ENCODE measurements at places on chromosomes 7 and 10.

- no peak overlapping the region for H3K4me3 ChIP-seq
- peaks cover 12% of the 10 kb centered on the region for H3K4me1 ChIP-seq
- H3K36me3 ChIP-seq = no peaks in the 10 kb centered on the region
- DNase-seq = no peak
- H3K27ac ChIP-seq = no peak overlapping the region
Measured at GRCh38 chr10:14691359-14691758, 83.3 kb downstream of the FAM107B start.

GRCh38 chr7:50531401-50531911, 33.7 kb downstream of the DDC start:
- DNase-seq = no peak
- no peak overlapping the region for H3K27ac ChIP-seq
- H3K27me3 ChIP-seq = no peaks in the 10 kb centered on the region
- H3K4me1 ChIP-seq = peaks cover 5% of the 10 kb centered on the region
- no peaks in the 10 kb centered on the region for H3K36me3 ChIP-seq
- no peak overlapping the region for H3K4me3 ChIP-seq

- H3K36me3 ChIP-seq = peaks cover 100% of the 10 kb centered on the region
- H3K27me3 ChIP-seq = no peaks in the 10 kb centered on the region
- no peak overlapping the region for H3K4me3 ChIP-seq
Measured at GRCh38 chr7:152180587-152180986, 155.1 kb downstream of the GALNT11 start.

GRCh38 chr10:37643187-37643586, 214.2 kb downstream of the ZNF248 start:
- H3K4me3 ChIP-seq = no peak overlapping the region
- DNase-seq = no peak
- no peaks in the 10 kb centered on the region for H3K4me1 ChIP-seq

DNA sequence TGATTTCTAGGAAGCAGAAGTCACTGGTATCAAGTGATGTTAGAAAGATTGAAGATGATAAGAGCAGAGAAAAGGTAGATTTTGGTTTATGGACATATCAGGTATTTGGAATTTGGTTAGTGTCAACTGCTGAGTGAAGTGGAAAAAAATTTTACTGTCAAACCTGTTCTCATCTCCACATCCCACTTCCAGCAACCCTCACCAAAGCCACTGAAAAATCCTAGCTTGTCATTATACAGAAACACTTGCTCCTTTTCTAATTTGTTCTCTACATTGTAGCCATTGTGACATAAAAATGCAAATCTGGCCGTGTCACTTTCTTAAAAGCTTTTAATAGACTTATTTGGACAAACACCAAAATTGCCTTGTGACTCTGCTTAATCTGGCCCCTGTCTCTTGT, 54.0 kb downstream of the TRIM24 start:
- no peaks in the 10 kb centered on the region for H3K27me3 ChIP-seq
- no peak for DNase-seq
- no peak overlapping the region for H3K4me3 ChIP-seq
- H3K27ac ChIP-seq = no peak overlapping the region

GRCh38 chr7:44921607-44922350, 36.4 kb upstream of the PURB start:
- H3K4me3 ChIP-seq = no peak overlapping the region
- H3K27ac ChIP-seq = no peak overlapping the region
- H3K36me3 ChIP-seq = no peaks in the 10 kb centered on the region
- DNase-seq = peak; percentile 81
- H3K27me3 ChIP-seq = no peaks in the 10 kb centered on the region

DNA sequence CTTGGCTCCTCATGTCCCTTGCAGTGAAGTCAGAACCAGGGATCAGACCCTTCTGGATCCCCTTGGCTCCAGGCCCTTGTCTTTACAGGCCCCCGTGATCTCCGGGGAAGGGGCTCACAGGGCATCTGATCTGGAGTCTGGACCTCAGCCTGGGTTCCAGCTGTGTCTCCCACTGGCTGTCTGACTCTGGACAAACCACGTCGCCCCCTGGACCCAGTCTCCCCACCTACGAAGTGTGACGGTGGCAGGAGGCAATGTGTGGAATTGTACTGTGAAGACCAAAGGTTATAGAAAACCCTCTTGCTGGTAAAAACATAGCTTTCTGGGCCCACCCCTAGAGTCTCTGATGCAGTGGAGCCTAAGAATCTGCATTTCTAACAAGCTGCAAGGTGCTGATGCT, 15.5 kb upstream of the C10orf71 start:
- DNase-seq = no peak
- H3K4me1 ChIP-seq = peaks cover 76% of the 10 kb centered on the region
- no peak overlapping the region for H3K4me3 ChIP-seq
- H3K27ac ChIP-seq = peak overlapping the region; percentile 92

GRCh38 chr7:150830937-150831336, 21.4 kb upstream of the AOC1 start:
- no peaks in the 10 kb centered on the region for H3K4me1 ChIP-seq
- H3K36me3 ChIP-seq = no peaks in the 10 kb centered on the region
- no peaks in the 10 kb centered on the region for H3K27me3 ChIP-seq
- no peak for DNase-seq
- no peak overlapping the region for H3K27ac ChIP-seq

GRCh38 chr10:132904181-132904813, 38.1 kb downstream of the CFAP46 start:
- H3K27ac ChIP-seq = no peak overlapping the region
- peak; percentile 4 for DNase-seq
- no peaks in the 10 kb centered on the region for H3K27me3 ChIP-seq
- H3K4me3 ChIP-seq = no peak overlapping the region
- H3K36me3 ChIP-seq = no peaks in the 10 kb centered on the region
- no peaks in the 10 kb centered on the region for H3K4me1 ChIP-seq

- peaks cover 9% of the 10 kb centered on the region for H3K4me1 ChIP-seq
- DNase-seq = no peak
- no peaks in the 10 kb centered on the region for H3K36me3 ChIP-seq
- no peak overlapping the region for H3K4me3 ChIP-seq
Measured at GRCh38 chr10:95573527-95573926, 12.4 kb upstream of the SORBS1 start.

DNA sequence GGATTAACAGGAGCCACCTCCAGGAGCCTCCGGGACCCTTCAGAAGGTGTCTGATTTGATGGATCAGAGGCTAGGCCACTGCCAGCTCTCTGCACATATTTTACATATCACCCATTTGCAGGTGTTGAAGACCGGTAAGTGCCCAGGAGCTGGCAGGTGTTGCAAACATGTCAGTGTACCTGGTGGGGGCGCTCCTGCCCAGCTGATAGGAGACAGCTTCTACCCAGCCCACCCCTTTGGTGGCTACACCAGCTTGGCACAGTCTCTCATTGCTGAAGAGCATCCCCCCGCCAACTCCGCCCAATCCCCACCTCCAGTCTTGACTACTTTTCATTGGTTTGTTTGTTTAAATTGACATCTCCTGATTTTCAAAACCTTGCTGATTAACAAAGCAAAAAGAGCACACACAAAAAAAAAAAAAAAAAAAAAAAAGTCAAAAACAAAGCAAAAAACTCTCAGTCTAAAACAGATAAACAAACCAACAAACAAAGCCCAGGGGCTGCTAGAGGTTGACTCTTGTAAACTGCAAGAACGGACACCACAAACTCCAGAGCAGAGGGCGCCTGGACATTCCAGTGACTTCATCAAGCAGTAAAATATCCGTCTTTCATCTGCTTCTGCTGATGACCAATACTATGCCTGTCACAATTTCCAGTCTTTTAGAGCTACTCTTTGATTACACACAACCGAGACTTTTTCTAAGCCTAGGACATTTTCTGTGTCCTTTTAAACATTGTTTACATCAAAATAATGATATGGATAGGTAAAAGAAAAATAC, 275.3 kb downstream of the NRG3 start:
- H3K4me1 ChIP-seq = peaks cover 11% of the 10 kb centered on the region
- no peaks in the 10 kb centered on the region for H3K36me3 ChIP-seq
- H3K27me3 ChIP-seq = no peaks in the 10 kb centered on the region
- no peak overlapping the region for H3K27ac ChIP-seq
- DNase-seq = no peak

GRCh38 chr10:6260843-6261242, 58.1 kb downstream of the PFKFB3 start:
- DNase-seq = no peak
- H3K4me3 ChIP-seq = no peak overlapping the region
- H3K27me3 ChIP-seq = no peaks in the 10 kb centered on the region
- H3K36me3 ChIP-seq = no peaks in the 10 kb centered on the region
- H3K4me1 ChIP-seq = no peaks in the 10 kb centered on the region
- H3K27ac ChIP-seq = no peak overlapping the region

- no peak overlapping the region for H3K4me3 ChIP-seq
- peaks cover 44% of the 10 kb centered on the region for H3K4me1 ChIP-seq
- peaks cover 12% of the 10 kb centered on the region for H3K36me3 ChIP-seq
Measured at GRCh38 chr10:124713679-124714255, 30.4 kb downstream of the FAM53B start.

GRCh38 chr7:1013581-1013980, 30.6 kb downstream of the CYP2W1 start:
- H3K36me3 ChIP-seq = peaks cover 2% of the 10 kb centered on the region
- no peak for DNase-seq
- no peak overlapping the region for H3K4me3 ChIP-seq
- no peaks in the 10 kb centered on the region for H3K27me3 ChIP-seq
- no peak overlapping the region for H3K27ac ChIP-seq
- no peaks in the 10 kb centered on the region for H3K4me1 ChIP-seq

- H3K27me3 ChIP-seq = no peaks in the 10 kb centered on the region
- peaks cover 7% of the 10 kb centered on the region for H3K4me1 ChIP-seq
- no peak overlapping the region for H3K4me3 ChIP-seq
- no peaks in the 10 kb centered on the region for H3K36me3 ChIP-seq
- no peak overlapping the region for H3K27ac ChIP-seq
Measured at GRCh38 chr7:43921423-43921822, 4.8 kb upstream of the UBE2D4 start.

DNA sequence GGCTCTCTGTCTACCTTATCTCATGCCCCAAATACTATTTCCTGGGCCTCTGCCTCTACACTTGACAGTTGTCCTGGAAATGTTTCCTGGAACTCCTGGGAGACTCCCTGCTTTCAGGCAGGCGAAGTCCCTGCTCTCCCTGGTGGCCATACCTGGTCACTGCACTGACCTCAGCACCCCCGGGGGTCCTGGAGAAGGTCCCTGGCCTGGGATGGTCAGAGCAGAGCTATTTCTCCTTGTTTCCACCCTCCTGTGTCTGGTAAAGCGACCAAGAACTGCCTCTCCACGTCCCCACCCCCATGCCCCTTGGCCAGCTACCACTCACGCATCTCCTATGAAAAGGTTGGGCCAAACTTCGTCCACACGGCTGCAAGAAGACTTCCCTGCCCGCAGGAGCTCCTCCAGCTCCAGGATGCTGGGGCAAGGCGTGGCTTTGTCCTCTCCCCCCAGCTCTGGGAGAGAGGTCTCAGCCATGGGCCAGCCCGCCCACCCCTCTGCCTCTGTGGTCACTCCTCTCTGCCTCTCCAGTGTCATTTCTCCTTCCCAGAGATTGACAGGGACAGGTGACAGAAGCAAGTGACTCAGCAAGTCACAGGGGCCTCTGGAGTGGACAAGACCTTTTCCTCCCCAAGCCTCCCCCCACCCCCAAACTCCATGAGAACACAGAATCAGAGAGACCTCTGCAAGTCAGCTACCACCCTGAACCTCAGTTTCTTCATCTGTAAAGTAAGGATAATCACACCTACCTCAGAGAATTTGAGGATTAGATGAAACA, 2.6 kb upstream of the SAMD8 start:
- no peak overlapping the region for H3K4me3 ChIP-seq
- DNase-seq = no peak

DNA sequence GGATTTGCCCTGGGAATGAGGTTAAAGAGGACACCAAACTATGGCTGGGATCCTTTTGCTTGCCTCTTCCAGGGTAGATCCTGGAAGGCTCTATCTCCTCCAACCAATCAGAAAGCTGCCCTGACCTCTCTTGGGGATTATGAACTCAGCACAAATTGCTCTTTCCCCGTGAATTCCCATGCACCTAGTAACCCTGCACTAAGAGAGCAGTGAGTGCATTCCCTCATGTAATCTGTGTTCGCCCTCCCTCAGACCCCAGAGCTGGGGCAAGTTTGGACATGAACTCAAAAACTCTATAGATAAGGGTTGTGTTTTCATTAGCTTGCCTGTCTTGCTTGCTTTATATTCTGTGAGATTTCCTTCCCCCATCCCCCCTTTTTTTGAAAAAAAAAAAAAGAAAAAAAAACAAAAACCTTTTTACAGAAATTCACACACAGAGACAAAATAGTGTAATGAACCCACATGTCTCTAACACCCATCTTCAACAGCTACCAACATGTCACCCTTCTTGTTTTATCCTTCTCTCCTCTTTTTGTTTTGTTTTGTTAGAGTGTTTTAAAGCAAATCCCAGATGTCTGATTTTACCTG, 225.5 kb upstream of the TCF7L2 start:
- no peaks in the 10 kb centered on the region for H3K27me3 ChIP-seq
- DNase-seq = no peak
- no peak overlapping the region for H3K27ac ChIP-seq
- H3K4me3 ChIP-seq = no peak overlapping the region

DNA sequence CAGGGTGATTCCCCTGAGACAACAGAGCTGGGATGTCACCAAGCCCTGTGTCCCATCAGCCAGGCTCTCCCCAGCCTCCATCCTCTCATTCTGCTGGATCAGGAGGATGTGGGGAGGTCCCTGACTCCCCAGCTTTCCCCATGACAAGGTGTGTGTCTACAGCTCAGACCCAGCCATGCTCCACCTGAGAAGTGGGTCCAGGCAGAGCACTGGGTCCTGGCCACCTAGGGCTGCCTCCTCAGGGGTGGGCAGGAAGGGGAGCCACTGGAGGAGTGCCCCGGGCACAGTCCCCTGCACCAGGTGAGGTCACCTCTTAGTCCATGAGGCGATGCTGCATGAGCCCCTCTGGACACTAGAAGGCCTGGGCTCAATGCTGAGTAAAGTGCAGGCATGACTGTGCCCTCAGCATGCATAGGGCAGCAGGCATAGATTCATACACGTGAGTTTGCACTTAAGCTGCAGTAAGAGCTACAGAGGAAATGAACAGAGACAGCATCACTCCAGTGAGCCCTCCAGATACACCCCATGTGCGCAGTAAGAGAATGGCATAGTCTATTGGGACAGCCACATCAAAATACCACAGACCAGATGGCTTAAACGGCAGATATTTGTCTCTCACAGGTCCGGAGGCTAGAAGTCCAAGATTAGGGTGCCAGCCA, 48.3 kb downstream of the ALOX5 start:
- H3K4me3 ChIP-seq = no peak overlapping the region
- H3K36me3 ChIP-seq = peaks cover 47% of the 10 kb centered on the region
- H3K27ac ChIP-seq = peak overlapping the region; percentile 92
- H3K4me1 ChIP-seq = peaks cover 84% of the 10 kb centered on the region
- no peaks in the 10 kb centered on the region for H3K27me3 ChIP-seq

DNA sequence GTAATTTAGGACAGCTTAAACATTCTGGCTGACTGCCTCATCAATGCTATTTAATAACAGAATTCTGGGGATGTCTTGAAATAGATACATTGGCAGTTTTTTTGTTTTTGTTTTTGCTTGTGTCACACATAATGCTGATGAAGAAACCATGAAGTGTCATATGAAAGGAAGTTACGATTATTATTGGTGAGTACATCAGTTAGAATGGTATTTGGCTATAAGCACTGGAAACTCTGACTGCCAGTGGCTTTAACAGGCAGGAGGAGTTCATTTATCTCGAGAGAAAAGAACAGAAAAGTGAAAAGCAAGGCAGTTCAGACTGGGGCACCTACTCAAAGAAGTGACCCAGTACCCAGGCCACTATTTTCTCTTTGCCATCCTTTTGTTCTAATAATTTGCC, 18.1 kb downstream of the LSM8 start:
- H3K36me3 ChIP-seq = no peaks in the 10 kb centered on the region
- no peaks in the 10 kb centered on the region for H3K27me3 ChIP-seq
- no peak overlapping the region for H3K4me3 ChIP-seq
